ENCODE measurements at places on chromosomes 16 and 17.

DNA sequence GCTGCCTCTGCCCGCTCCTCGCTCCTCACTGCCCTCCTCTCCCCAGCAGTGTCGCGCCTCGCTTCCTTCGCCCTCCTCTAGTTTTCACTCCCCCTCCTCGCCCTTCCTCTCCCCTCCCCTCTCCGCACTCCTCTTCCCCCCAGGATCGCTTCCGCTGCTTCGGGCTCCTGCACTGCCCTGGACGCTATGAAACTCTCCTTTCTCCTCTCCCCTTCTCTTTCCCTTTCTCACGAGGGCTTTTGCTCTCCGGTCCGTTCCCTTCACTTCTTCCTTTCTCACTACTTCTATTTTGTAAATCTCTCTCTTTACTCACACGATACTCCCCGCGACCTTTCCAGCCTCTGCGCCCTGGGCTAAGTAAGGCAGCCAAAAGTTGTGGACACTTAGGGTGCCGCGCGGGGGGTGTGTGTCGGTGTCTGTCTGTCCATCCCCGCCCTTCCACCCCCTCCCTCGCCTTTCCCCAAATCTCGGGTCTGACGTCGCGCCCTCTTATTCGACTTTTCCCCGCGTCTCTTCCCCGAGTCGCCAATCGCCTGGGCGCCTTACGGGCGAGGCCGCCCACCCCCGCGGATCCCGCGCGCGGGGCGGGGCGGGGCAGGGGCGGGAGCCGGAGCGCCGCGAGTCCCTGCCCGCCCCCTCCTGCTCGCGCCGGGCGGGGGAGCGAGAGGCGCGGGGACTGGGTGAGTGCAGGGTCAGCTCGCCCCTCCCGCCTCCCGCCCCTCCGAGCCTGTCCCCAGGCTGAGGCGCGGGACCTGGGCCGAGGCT lies at the start of gene IRX3:
Gene IRX3 (minus strand): TSS at position 422 of the 765 bp plus-strand sequence. CDS start 737 bp downstream, outside the sequence.
- no peak for DNase-seq

- no peak for DNase-seq
These were observed 17.2 kb upstream of the METRNL start for GRCh38 chr17:83062011-83062817.

DNA sequence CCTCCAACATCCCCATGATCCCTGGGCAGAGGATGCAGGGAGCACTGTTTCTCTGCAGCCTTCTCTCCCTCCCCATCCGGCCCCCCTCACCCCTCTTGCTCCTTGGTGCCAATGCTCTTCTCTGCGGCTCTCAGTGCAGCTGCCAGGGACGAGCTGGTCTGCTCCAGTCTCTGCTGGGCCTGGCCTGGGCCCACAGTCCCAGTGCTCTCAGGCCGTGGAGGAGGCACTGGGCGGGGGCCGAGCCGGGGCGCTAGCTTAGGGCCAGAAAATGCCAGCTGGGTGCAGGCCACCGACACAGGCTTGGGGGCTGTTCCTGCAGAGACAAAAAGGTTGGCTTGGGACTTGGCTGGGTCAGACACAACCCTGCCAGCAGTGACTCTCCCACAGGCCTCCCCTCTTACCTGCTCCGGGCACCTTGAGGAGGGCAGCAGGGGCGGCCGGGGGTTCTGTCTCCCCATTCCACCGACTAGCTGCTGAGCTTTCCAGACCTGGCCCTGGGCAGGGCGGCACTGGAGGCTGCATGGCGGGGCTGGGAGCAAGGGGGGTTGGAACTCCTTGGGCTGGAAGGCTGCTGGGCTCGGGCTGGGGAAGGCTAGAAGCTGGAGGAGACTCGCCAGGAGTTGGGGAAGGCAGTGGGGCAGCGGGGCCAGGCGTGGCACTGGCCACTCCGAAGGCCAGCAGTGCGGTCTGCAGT lies 13.8 kb downstream of the CASKIN2 start:
- DNase-seq: no peak

DNA sequence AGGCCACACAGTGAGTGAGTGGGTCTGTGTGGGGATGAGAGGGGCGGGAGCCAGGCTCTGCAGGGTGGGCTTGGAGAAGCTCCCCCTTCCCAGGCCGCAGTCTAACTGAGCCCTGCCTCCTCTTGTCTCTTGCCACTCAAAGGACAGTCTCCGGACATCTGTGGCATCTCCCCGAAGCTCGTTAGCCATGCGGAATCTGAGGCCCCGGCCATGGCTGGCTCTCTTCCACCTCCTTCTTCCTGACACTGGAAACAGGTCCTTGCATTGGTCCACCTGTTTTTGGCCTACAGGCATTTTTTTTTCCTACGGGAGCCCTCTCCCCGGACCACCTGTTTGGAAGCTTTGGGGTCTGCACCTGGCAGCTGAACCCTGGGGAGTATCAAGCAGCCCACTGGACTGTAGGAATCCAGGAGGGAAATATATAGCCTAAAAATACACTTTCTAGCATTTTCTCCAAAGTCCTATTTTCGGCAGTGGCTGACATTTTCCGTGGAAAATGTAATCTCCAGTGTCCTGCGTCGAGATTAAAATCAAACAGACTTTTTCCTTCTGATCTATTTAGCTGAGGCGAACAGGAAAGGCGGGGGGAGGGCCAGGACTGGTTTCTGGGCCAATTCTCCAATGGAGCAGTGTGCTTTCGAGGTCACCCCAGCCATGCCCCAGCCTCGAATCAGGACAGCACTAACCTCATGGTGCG lies 9.1 kb downstream of the ATP2A3 start:
- DNase-seq: no peak

DNA sequence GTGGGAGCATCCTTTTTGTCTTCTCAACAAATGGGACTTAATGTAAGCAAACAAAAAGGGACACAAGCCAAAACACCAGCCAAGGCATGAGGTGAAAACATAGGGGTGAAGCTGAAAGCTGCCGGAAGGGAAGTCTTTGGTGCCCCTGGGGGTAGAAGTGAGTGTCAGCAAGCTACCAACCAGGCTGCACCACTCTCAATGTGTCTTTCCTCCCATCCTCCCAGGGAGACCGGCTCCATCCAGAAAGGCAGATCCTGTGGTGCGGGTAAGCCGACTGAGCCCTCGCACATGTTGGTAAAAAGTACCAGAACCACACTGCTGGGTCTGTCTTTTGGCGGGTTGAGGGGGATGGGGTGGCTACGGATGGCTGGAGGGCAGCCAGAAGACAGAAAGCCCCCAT lies 52.0 kb upstream of the SREBF1 start:
- DNase-seq: no peak

GRCh38 chr17:68624381-68624780 lies 23.2 kb upstream of the FAM20A start:
- DNase-seq: no peak

GRCh38 chr16:61730997-61731396 lies 305.2 kb downstream of the CDH8 start:
- DNase-seq: no peak

GRCh38 chr17:34252095-34252443 lies 3.0 kb upstream of the CCL2 start:
- DNase-seq: no peak

DNA sequence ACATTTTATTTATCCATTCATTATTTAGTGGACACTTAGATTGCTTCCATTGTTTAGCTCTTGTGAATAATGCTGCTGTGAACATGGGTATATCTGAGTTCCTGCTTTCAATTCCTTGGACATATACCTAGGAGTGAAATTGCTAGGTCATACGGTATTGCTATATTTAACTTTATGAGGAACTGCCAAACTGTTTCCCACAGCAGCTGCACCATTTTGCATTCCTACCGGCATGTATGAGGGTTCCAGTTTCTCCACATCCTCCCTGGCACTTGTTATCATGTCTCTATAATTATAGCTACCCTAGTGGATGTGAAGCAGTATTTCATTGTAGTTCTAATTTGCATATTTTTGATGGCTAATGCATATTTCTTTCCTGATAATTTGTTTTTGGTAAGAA lies 23.7 kb upstream of the DRG2 start:
- no peak for DNase-seq

- no peak for DNase-seq
These were observed 2.3 kb upstream of the SSTR5 start for GRCh38 chr16:1070084-1070863.

DNA sequence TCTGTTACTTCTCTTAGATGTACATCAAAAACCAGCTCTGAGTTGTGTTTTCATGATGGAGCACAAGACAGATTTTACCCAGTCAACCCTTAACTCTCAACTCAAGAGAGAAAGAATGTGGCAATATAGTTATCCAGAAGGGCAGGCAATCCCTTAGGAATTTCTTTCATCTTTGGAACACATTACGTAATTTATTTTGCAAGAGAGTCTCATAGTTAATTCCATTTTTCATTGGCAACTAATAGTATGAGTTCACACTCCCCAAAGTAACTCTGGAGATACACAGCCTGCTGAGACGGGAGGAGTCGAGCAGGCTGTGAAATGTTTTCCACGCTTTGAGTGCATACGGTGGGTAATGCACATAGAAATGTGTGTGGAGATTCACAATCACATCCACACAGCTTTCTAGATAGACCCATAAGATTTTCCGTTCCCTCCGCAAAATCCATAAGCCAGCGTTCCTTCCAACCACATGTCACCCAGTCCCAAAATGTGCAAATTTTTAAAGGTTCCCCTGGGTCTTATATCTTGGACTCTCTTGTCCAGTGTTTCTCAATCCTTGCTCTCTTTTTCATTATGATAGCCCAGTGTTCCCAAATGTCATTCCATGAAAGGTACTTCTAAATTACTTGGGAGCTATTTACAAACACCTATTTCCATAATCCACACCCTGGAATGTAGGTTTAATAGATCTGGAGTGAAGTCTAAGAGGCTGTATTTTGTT lies 8.4 kb upstream of the CDRT4 start:
- DNase-seq: no peak

- no peak for DNase-seq
These were observed 298.6 kb upstream of the PMFBP1 start for GRCh38 chr16:72470541-72470940.

GRCh38 chr16:85835956-85836705 lies 36.6 kb downstream of the COX4I1 start:
- no peak for DNase-seq

DNA sequence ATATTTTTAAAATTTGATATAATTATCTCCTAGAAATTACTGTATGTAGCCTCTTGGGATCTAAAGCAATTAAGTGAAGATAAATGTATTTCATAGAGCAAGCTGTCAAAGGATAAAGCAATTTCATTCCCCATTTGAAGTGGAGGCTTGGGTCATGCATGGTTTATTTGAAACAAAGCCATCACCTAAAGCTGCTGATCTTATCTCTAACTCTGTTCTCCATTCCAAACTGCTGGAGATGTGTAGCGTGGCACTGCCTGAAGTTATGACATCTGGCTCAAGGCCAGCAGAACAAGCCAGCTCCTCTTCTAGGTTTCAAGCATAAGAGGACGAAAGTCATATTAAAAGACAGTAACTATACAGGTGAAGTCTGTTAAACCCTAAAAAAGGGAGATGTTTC lies 83.9 kb downstream of the HIC1 start:
- no peak for DNase-seq

DNA sequence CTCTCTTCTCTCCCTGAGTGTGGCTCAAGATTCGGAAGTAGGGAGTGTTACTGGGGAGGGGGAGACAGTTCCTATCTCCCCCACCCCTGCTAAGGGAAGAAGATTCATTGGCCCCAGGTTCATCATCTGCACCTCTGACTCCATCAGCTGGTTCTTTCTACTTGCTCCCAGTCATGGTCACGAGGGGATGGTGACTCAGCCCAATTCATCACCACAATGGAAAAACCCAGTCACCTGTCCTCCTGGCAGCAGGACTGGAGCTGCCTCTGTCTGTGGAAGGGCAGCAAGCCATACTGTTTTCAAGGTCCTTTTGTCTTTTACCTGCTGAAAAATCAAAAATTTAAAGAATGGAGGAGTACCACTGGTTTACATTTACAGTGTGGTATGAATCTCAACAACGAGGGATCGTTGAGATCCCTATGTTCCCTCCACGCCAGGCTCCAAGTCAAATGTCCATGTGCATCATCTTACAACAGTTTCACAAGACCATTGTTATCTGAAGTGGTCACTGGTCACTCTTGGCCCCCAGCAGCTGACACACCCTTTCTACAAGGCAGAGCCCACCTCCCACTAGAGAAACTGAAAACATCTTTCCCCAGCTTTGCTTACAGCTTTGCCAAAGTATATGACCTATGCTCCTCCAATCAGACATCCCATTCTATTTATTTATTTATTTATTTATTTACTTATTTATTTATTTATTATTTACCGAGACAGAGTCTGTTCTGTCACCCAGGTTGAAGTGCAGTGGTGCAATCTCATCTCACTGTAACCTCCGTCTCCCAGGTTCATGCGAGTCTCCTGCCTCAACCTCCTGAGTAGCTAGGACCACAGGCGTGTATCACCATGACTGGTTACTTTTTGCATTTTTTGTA lies 40.4 kb upstream of the NDRG4 start:
- DNase-seq: no peak

GRCh38 chr16:27706866-27707685 lies 157.1 kb downstream of the KATNIP start:
- DNase-seq: no peak

GRCh38 chr17:79925242-79925957 lies 86.2 kb upstream of the CBX4 start:
- no peak for DNase-seq

GRCh38 chr17:29625037-29625750 lies 2.5 kb upstream of the CORO6 start:
- no peak for DNase-seq

GRCh38 chr16:30976486-30976885 lies 8.5 kb upstream of the HSD3B7 start:
- no peak for DNase-seq

DNA sequence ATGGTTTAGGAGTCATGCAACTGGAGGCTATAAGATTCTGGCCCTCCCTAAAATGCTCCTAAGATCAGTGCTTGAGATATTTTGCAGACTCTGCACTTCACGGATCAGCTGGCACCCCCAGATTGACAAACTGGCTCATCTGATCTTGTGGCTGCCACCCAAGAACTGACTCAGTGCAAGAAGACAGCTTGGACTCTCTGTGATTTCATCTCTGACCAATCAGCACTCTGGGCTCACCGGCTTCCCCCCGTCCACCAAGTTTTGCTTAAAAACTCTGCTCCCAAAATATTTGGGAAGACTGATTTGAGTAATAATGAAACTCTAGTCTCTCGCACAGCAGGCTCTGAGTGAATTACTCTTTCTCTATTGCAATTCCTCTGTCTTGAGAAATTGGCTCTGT lies 26.3 kb upstream of the CCL2 start:
- DNase-seq: no peak

DNA sequence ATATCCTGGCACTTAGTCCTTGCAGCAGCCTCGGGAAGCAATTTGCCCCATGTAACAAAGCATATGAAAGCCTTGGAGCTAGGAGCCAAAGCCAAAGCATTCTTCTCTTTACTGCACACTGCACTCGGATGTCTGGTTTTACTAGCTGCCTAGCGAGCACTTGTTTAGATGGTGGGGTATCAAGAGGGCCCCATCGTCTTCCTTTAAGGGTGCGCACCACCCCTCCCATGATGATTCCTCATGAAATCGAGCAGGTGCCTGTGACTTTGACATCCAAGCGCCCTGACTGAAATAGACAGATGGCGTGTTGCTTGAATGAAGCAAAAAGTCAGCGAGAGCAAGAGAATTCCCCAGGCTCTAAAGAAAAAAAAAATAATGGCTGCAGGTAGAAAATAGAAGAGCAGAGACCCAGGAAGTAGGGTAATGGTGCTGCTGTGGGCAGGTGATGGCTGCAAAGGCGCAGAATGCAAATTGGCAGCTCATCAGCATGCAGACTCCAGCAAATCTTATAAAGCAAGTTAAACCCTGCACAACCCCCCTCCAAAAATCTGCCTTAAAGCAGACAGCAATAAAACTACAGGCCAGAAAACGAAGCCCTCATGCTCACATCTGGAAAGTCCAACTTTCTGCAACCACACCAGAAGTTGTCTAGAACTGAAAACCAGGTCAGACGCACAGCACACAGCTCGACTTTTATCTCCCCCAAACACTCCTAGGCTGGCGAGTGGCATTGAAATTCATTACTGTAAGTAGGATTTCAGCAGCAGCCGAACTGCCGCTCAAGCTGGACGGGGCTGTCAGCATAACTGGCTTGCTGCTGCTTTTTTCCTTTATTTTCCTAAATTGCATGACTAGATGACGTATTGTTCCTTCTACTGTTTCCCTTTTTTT lies 384.3 kb downstream of the RBFOX1 start:
- DNase-seq: no peak
